Activated T-helper 17 cell treated with anti-CD3 and anti-CD28 coated beads, Interleukin-2, amount 50 U/mL, for 72 hours (primary cell): ENCODE measurements at places on chromosomes 12 and 14. TPM values are rescaled to one million over a fixed set of nuclear protein-coding genes. Genes with fewer than 3 reads are reported as not detected.
A peak's percentile ranks its signal among the peaks of the same experiment; 100 is the strongest.

Gene MARS1
- total RNA-seq: 243 TPM

DNA sequence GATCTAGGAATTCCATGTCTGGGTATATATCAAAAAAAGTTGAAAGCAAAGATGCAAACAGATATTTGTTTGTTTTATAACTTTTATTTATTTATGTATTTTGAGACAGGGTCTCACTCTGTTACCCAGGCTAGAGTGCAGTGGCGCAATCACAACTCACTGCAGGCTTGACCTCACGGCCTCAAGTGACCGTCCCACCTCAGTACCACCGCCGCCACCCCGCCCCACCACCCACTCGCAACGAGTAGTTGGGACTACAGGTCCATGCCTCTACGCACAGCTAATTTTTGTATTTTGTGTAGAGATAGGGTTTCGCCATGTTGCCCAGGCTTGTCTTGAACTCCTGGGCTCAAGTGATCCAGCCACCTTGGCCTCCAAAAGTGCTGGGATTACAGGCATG, 66.5 kb upstream of the KTN1 start:
- no peaks in the 10 kb centered on the region for H3K36me3 ChIP-seq
- H3K4me3 ChIP-seq: no peak overlapping the region
- H3K27ac ChIP-seq: no peak overlapping the region

DNA sequence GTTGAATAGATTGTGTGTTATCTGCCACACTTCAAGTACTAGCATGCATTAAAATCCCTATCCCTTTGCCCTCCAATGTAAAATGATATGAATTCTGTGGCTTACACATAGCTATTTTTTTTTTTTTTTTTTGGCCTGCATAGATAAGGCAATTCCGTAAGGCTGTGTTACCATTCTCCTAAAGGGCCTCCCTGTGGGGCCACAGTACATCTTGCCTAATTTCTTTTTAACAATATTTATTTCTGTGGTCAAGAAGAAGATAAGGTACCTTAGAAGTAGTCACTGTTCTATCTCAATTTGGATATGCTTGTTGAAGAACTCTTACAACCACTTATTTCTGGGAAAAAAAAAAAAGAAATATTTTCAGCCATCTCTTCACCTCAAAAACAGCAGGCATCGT, 19.8 kb downstream of the FLRT2 start:
- no peaks in the 10 kb centered on the region for H3K27me3 ChIP-seq
- ATAC-seq: no peak
- H3K4me3 ChIP-seq: no peak overlapping the region
- H3K27ac ChIP-seq: no peak overlapping the region
- no peaks in the 10 kb centered on the region for H3K36me3 ChIP-seq

Gene VSIG10
- total RNA-seq: 5.9 TPM

Gene CD163L1
- not detected for total RNA-seq

- no peaks in the 10 kb centered on the region for H3K4me1 ChIP-seq
- no peaks in the 10 kb centered on the region for H3K36me3 ChIP-seq
- H3K27ac ChIP-seq: no peak overlapping the region
- H3K4me3 ChIP-seq: no peak overlapping the region
- peaks cover 7% of the 10 kb centered on the region for H3K27me3 ChIP-seq
These were observed 13.4 kb upstream of the KRAS start for GRCh38 chr12:25264114-25264513.

- no peak overlapping the region for H3K4me3 ChIP-seq
- no peak for ATAC-seq
- H3K4me1 ChIP-seq: no peaks in the 10 kb centered on the region
- H3K27ac ChIP-seq: no peak overlapping the region
- H3K36me3 ChIP-seq: peaks cover 96% of the 10 kb centered on the region
- no peaks in the 10 kb centered on the region for H3K27me3 ChIP-seq
These were observed 25.0 kb upstream of the SLC17A8 start for GRCh38 chr12:100331871-100332270.

DNA sequence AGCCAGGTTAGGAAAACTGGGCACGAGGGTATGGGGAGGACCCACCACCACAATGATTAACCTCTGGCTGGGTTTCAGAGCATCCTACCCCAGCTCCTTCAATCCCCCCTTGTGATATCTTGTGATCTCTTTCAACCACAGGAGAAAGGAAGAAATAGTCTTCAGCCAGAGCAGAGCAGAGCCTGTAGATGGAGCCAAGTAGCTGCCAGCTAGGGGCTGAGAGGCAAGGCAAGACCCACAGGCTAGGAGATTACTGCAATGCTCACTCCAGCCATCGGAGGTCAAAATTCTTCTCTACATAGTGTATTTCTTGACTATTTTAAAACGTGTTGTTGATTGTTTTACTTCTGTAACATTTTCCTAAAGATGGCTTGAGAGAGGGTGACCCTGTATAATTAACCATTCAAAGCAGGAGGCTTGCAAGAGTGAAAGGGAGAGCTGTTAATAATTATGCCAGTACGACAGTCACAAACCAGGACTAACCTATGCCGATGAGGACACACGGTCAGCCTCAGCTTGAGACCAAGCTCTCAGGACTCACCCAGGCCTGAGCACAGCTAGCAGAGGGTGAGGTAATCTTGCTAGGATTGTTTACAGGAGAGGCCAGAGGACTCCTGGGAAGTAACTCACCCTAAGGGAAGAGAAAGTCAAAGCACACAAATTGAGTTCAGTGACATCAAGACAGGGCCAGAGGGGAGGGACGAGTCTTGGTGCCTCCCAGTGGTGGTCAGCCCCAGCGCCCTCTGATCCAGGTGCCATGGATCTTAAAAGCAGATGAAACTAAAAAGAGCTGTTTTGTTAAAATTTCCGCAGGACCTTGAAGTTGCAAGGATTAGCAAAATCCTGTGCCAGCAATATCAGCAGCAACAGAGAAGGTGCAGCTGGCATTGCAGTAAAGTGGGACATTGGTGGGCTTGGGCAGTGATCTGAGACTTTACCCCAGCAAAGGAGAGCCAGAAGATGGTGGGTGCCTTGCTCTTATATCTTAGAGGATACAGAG, 29.8 kb upstream of the CDKN3 start:
- no peaks in the 10 kb centered on the region for H3K4me1 ChIP-seq
- no peak overlapping the region for H3K27ac ChIP-seq
- H3K36me3 ChIP-seq: no peaks in the 10 kb centered on the region
- H3K4me3 ChIP-seq: no peak overlapping the region

Gene PGF
- total RNA-seq: 0.48 TPM

GRCh38 chr12:2117541-2117940, 64.8 kb downstream of the CACNA1C start:
- H3K27ac ChIP-seq: no peak overlapping the region
- no peaks in the 10 kb centered on the region for H3K4me1 ChIP-seq
- H3K4me3 ChIP-seq: no peak overlapping the region
- no peak for ATAC-seq
- H3K27me3 ChIP-seq: peaks cover 6% of the 10 kb centered on the region
- no peaks in the 10 kb centered on the region for H3K36me3 ChIP-seq

DNA sequence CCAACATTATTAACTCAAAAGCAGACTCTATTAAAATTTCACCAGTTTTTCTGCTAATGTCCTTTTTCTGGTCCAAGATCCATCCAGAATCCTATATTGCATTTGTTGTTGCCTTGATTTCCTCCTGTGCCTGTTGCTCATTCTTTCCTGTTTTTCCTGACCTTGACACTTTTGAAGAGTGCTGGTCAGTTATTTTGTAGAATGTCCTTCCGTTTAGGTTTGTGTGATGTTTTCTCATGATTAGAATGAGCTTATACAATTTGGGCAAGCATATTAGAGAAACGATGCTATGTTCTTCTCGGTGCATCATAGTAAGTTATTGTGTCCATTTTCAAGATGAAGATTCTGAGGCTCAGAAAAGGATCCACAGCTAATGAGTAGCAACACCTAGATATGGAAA, 33.9 kb downstream of the PHLDA1 start:
- no peaks in the 10 kb centered on the region for H3K27me3 ChIP-seq
- H3K27ac ChIP-seq: no peak overlapping the region
- ATAC-seq: no peak

DNA sequence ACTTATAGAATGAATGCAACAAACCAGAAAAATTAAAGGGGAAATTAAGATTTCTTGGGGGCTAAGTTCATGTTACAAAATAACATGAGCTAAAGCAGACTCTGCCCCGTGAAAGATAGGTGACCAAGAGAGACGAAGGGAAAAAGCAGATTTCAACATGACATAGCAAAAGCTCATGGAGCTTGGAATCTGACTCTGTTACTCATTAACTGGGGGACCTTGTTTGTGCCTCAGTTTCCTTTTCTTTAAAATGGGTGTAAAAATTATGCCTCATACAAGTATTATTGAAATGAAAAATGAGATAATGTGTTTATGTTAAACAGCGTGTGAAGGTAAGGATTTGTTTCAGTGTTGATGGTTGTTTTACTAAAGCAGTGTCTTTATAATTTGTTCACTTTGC, 11.5 kb downstream of the BICDL1 start:
- no peaks in the 10 kb centered on the region for H3K27me3 ChIP-seq
- H3K27ac ChIP-seq: no peak overlapping the region
- H3K36me3 ChIP-seq: peaks cover 96% of the 10 kb centered on the region
- H3K4me3 ChIP-seq: no peak overlapping the region
- no peak for ATAC-seq

Gene OR6C3
- not detected for total RNA-seq

Gene DIABLO
- total RNA-seq: 44.0 TPM

DNA sequence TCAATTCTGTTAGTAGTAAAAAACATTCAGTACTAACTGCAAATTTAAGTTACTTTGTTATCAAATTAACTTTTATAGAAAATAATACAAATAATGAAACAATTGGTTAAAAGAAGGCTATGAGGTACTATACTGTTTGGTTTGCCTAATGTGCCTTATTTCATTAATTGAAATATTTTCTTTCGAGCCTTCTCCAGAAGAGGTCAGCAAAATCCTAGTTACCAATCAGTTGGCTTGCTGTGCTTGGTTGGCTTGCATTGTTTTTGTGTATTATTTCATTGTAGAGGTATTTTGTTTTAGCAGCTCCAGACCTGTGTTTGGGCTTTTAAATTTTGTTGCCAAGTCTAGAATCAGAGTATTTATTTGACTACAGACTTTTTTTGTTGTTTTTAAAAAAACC, 68.5 kb downstream of the AEBP2 start:
- H3K36me3 ChIP-seq: peaks cover 84% of the 10 kb centered on the region
- H3K27me3 ChIP-seq: no peaks in the 10 kb centered on the region
- no peak for ATAC-seq
- no peak overlapping the region for H3K27ac ChIP-seq
- no peak overlapping the region for H3K4me3 ChIP-seq

Gene TSPAN11
- not detected for total RNA-seq

DNA sequence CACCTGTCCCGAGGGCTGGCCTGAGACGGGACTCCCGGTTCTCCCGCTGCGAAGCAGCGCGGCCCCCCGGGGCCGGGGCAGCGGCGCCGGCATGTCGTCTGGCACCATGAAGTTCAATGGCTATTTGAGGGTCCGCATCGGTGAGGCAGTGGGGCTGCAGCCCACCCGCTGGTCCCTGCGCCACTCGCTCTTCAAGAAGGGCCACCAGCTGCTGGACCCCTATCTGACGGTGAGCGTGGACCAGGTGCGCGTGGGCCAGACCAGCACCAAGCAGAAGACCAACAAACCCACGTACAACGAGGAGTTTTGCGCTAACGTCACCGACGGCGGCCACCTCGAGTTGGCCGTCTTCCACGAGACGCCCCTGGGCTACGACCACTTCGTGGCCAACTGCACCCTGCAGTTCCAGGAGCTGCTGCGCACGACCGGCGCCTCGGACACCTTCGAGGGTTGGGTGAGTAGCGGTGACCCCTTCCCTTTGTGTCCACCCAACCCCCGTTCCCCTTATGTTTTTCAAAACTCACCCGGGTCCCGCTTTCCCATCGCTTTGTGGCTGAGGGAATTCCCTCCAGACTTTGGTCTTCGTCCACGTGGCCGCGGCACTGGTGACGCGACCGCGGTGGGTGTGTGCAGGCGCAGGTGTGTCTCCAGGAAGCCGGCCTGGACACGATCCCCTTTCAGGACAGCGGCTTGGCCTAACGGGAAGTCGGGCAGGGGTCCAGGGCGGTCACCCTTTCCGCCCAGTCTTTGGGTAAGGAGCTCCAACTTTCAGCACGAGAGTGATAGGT, 826 bp downstream of the PRKCH start:
- peak overlapping the region; percentile 92 for H3K4me3 ChIP-seq
- no peaks in the 10 kb centered on the region for H3K27me3 ChIP-seq
- H3K27ac ChIP-seq: peak overlapping the region; percentile 90
- peaks cover 49% of the 10 kb centered on the region for H3K36me3 ChIP-seq

Gene PRR4
- total RNA-seq: 3.6 TPM

DNA sequence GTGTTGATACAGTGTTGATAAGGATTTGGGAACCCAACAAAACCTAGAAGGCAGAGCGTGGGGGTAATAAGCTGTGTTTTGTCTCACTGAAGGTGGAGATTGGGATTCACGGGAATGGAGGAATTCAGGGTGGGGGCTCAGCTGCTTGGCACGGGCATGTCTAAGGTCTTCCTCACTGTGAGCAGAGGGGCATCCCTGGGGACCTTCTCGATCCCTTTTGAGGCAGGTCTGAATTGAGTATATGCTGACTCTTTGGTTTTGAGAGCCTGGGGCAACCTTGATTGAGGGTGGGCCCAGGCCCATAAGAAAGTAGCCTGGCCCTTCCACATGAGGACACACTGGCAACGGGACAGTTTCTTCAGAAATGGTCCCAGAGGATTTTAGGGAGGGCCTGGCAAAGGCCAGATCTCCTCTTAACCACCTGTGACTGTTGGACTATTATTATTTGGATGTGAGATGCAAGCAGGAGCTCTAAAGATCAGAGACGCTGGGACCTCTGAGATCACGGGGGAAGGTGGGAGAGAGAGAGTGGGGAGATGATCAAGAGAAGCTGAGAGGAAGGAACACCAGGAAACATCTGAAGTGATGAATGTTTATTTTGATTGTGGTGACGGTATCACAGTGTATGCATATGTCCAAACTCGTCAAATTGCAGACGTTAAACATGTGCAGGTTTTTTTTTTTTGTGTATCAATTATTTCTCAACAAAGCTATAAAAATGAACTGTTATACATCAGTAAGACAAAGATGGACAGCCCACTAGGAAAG, 48.4 kb downstream of the SMIM41 start:
- H3K27ac ChIP-seq: no peak overlapping the region
- ATAC-seq: no peak
- no peaks in the 10 kb centered on the region for H3K4me1 ChIP-seq
- H3K4me3 ChIP-seq: no peak overlapping the region
- H3K27me3 ChIP-seq: peaks cover 18% of the 10 kb centered on the region

Gene FLRT2
- total RNA-seq: not detected

DNA sequence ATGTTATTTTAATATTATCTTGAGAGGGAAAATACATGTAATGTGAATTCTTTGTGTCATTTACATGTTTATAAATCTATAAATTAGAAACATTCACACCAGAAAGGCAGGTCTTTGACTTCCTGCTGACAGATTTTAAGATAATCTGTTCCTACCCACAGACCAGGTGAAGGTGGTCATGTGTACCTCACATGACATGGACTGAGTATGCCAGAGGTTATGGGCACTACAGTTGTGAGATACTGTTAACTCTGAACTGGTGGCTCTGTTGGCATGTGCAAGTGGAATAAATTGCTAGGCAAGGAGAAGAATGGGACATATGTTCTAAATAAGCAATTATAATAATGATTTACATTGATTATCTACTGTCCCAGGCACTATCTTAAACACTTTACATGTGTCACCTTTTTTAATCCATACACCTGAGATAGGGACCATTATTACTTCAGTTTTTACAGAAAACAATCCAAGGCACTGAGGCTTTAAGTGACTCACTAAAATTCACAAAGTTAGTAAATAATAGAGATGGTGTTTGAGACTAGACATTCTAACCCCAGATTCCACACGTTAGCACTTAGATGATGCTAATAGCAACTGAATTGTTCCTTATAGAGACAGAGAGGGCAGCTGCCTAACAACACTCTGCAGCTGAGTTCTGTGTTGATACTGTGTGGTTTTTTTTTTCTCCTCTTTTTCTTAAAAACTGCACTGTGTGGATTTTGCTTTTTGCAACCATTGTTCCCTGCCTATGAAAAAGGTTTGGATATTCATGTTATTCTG, 23.8 kb downstream of the SLC16A7 start:
- H3K4me1 ChIP-seq: peaks cover 15% of the 10 kb centered on the region
- ATAC-seq: peak; percentile 26
- H3K4me3 ChIP-seq: no peak overlapping the region
- H3K27ac ChIP-seq: no peak overlapping the region
